Lung (tissue), 17 donors: ENCODE measurements at places on chromosomes 16 and 17. TPM values are rescaled to one million over a fixed set of nuclear protein-coding genes. Genes with fewer than 3 reads are reported as not detected.

- no peak for DNase-seq
Measured at GRCh38 chr17:41914358-41914766, 4.4 kb downstream of the ACLY start.

GRCh38 chr17:75153780-75154194 is 525 bp downstream of the JPT1 start:
- DNase-seq: no peak

GRCh38 chr17:61984821-61985220 is 57.0 kb upstream of the INTS2 start:
- no peak for DNase-seq

DNA sequence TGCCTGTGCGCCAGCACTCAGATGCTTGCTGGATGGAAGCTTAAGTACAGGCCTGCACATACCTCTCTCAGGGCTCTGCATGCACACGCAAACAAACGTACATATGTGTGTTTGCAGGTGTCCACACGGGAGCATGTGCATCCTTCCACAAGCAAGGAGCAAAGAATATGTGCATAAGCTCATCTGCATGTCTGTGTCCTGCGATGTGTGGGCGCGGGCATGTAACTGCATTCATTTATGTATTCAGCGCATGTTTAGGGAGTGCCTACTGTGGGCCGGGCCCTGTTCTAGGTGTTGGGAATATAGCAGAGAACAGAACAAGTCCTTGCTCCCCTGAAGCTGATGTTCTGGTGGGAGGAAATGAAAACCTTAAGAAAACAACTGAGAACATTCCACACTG is 13.7 kb downstream of the TRPV2 start:
- DNase-seq: no peak

GRCh38 chr16:22346483-22346882 is 27.9 kb downstream of the CDR2 start:
- DNase-seq: peak; percentile 6

GRCh38 chr17:10120109-10120485 is 78.3 kb downstream of the GAS7 start:
- no peak for DNase-seq

- no peak for DNase-seq
Measured at GRCh38 chr16:5015351-5015750, 18.4 kb downstream of the NAGPA start.

GRCh38 chr17:77958716-77959125 is 218 bp downstream of the TNRC6C start:
- no peak for DNase-seq

DNA sequence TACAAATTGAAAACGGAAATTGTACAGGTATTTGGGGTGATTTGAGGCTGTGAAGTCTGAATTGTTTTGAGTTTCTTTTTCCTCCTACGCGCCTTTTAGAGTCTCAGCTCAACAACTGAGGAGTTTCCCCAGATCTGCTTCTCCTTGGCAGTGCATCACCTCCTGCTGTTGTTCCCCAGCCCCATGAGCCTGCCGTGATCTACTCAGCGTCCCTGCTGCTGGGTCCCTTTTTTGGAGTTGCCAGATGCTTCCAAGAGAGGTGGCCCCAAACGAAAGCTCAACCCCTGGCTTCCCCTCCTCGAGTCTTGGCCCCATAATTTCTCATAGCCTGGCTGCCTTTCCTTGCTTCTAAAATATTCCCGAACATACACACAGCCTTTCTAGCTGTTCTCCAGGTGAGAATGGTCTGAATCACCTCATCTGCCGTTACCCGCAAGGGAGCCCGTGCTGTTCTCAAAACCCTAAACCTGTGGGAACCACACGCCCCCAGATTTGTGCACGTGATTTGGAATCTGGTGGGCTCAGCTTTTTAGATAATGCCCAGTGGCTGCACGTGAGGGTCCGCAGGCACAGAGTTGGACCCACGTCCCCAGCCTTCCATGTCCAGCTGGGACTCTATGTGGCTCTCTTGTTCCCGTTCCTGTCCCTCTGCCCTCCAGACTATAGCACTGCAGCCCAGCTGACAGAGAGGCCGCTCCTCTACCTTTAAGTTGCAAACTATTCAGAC is 179.1 kb upstream of the CHMP6 start:
- DNase-seq: no peak

DNA sequence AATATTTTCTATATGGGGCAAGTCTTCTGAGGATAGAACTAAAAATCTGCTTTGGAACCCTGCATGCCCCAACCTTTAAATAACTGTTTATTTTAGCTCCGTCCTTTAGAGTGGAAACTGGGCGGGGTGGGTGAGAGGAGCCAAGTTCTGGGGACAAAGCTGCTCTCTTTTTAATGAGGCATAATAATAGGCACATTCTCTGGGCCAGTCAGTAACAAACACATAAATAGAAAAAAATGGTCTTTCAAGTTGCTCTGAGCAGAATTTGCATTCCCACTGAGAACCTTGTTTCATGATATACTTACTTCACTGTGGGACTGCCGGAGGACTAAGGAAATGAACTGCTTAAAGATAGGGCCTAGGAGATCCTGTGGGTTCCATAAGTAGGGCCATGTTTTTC is 51.5 kb downstream of the KNOP1 start:
- peak; percentile 18 for DNase-seq

- DNase-seq: peak; percentile 63
Measured at GRCh38 chr16:85172455-85173145, 60.3 kb upstream of the CIBAR2 start.

Gene HOXB9
- 0.18 TPM for total RNA-seq

Gene GNG13
- total RNA-seq: not detected

Gene ABCA6
- total RNA-seq: 132 TPM

Gene CCL11
- total RNA-seq: 0.18 TPM

Gene SPAG5
- 10.5 TPM for total RNA-seq

Gene LPO
- not detected for total RNA-seq

Gene KRT31
- total RNA-seq: not detected

Gene RNFT1
- total RNA-seq: 22.6 TPM

Gene ATP2A1
- total RNA-seq: 0.34 TPM
